ENCODE measurements at places on chromosomes 2 and 18.

GRCh38 chr18:48988508-48989303 lies 37.9 kb upstream of the SMAD7 start:
- DNase-seq: no peak

GRCh38 chr2:176461098-176461808 lies 192.0 kb downstream of the MTX2 start:
- no peak for DNase-seq

GRCh38 chr2:97845133-97845532 lies 131.8 kb downstream of the ZAP70 start:
- DNase-seq: no peak

DNA sequence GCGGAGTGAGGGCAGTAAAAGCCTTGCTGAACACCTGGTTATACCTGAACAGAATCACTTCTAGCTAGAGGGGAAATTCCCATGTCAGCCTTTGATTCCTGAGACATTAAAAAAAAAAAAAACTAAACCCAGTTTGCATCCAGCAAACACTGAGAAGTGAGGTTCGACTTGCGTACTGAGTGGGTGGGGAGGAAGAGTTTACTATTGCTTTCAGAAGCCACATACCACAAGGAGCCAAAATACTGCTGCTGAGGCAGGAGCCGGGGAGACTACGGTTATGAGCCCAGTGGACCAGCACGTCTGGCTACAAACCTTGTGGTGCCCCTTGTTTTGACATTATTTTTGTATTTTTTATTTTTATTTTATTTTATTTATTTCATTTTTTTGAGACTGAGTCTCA lies 2.7 kb downstream of the COLEC11 start:
- peak; percentile 34 for DNase-seq

DNA sequence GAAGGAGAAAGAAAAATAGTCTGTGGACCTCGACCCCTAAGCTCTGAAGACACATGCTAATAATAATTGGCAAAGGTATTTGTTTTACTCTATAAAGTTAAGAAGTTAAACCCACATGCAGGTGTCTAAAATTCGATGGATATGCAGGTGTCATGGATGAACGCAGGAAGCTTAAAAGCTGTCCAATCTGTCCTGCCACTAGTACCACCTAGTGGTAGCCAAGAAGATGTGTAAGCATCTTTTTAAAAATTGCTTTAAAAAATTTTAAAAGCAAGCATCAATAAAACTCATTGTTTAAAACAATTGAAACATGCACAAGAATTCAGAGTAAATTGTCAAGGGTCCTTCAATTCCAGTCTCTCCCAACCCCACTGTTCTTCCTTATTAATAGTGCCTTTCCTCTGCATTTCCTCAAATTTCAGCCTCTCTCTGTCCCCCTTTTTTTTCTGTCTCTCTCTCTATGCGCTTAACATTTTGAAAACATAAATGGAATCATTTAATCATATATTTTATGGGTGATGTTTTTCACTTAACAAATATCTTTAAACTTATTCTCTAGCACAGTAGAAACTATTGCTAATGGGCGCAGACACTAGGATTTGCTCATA lies 30.6 kb upstream of the PPP3R1 start:
- DNase-seq: no peak

DNA sequence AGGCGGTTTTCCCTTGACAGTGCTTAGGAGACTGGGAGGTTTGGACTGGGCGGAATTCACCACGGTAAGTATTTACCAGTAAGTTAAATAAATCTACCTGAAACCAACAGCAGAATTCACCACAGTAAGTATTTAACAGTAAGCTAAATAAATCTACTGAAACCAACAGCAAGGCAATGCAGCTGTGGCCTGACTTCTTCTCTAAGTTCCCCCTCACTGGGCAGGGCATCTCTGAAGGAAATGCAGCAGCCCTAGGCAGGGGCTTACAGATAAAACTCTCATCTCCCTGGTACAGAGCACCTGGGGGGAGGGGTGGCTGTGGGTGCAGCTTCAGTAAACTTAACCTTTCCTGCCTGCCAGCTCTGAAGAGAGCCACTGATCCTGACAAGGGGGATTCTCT lies 432.5 kb upstream of the LRRTM1 start:
- DNase-seq: no peak

- DNase-seq: no peak
These were observed 76.8 kb downstream of the DYSF start for GRCh38 chr2:71530211-71530610.

DNA sequence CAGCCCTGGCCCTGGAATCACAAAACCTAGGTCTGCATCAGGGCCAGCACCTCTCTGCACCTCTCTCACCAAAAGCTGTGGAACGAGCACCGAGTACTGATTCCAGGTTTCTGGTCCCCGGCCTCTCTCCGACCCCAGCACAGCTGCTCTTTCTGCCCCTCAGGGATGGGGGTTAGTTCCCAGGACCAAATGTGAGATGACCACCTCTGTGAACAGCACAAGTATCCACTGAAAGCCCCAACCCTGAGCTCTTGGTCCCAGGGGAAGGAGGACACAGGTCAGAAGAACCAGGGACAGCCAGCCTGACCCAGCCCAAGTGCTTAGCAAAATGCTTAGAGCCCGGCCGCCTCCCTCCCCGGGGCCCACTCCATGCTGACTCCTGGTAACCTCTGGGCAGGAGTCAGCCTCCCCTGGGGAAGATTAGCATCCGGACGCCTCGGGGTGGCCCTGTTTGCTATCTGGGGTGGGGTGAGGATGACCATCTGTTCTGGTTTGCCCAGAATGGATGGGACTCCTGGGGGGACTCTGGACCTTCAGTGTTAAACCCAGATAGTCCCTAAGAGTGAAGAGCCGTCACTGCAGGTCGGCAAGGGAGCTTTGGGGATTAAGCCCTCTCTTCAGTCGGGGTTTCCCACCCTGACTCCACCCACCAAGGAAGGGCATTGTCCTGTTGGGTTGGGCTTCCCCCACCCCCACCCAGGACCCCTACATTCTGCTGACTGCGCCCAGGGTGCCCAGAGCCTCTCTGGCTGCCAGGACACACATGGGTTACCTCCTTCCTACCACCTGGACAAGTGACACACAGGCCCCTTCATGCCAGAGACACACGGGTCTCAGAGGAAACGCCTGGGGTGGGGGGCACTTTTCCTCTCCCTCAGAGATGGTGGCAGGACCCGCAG lies 9.4 kb upstream of the GPR55 start:
- no peak for DNase-seq

- no peak for DNase-seq
These were observed 1.7 kb upstream of the SMAD4 start for GRCh38 chr18:51028201-51028805.

Data from activated T-cell treated with anti-CD3 and anti-CD28 coated beads, Interleukin-2, amount 50 U/mL, for 48 hours (primary cell).